ENCODE measurements at places on chromosomes 16 and 17.

- DNase-seq = no peak
Observed at GRCh38 chr16:74305978-74306784, 9.6 kb downstream of the PSMD7 start.

DNA sequence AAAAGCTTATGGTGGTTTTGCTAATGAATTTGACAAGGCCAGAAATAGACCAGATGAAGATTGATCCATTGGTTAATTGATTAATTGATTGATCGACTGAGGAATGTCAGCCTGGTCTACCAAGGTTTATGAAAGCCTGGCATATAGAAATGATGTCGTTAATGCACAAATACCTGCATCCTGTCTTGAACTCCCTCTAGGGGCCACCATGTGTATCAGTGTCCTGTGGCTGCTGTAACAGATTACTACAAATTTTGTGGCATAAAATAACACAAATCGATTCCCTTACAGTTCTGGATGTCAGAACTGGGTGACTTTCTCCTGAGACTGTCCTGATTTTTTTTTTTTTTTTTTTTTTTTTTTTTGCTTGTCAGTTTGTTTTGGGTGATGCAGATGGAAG, 553.2 kb downstream of the MAF start:
- DNase-seq = no peak

DNA sequence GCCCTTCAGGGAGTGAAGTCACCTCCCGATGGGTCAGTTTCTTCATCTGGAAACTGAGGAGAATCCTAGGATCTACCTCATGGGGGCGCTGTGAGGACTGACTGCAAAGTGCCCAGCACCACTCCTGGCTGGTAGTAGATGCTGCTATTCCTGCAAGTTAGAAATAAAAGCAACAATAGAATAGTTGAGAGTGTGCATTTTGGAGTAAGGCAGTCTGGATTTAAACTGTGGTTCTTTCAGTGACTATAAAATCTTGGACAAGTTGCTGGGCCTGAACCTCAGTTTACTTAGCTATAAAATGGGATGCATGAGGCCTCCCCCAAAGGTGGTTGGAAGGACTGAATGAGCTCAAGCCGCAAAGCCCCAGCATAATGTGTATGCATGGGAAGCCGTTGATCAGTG, 70.6 kb downstream of the CYB5B start:
- DNase-seq = no peak

- DNase-seq = no peak
Observed at GRCh38 chr16:61726701-61727100, 309.5 kb downstream of the CDH8 start.

DNA sequence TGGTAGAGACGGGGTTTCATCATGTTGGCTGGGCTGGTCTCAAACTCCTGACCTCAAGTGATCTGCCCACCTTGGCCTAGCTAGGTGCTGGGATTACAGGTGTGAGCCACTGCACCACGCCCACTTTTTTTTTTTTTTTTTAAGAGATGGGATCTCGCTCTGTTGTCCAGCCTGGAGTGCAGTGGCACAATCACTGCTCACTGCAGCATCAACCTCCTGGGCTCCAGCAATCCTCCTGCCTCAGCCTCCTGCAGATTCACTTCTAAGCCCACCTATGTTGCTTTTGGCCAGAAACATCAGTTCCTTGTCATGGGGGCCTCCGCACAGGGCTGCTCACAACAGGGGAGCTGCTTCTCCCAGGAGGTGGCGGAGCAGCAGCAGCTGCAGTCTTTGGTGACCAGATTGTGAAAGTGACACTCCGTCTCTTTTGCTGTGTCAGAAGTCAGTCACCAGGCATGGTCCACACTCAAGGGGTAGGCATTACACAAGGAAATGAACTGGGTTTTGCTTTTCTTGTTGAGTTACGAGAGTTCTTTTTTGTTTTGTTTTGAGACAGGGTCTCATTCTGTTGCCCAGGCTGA, 4.5 kb upstream of the NME4 start:
- no peak for DNase-seq

GRCh38 chr17:78040440-78041385, 82.2 kb downstream of the TNRC6C start:
- DNase-seq = no peak

- no peak for DNase-seq
Observed at GRCh38 chr17:67990909-67991308, 5.4 kb downstream of the C17orf58 start.

DNA sequence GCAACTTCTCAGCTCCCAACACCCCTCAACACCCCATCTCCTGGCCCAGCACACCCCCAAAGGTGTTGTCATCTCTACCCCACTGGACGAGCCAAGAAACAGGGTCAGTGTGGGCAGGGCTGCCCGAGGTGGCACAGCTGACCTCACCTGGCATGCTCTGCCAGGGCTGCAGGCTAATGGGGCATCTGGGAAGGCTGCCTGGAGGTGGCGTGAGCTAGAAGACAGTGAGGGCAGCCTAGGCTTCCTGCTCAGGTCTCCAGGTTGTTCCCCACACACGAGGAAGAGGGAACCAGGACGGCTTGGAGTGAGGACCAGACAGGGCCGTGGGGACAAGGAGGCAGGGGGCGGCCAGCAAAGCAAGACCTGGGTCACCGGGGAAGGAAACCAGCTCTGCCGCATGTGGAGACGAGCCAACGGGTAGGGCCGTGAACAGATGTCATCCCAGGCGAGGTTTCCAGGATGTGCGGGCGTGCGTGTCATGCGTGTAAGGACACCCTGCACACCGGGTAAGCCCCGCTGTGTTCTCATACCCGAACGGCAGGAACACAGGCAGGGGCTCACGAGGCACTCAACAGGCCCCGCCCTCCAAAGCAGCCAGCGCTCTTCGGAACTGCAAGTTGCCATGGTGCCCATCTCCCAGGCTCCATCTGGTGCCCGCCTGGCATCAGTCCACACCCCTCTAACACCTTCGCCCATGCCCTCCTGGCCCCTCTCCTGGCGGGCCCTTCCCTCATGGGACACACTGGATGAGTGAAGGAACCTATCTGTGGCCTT, 29.6 kb upstream of the PVALEF start:
- DNase-seq = no peak

- no peak for DNase-seq
Observed at GRCh38 chr17:50818921-50819657, 16.3 kb upstream of the WFIKKN2 start.

DNA sequence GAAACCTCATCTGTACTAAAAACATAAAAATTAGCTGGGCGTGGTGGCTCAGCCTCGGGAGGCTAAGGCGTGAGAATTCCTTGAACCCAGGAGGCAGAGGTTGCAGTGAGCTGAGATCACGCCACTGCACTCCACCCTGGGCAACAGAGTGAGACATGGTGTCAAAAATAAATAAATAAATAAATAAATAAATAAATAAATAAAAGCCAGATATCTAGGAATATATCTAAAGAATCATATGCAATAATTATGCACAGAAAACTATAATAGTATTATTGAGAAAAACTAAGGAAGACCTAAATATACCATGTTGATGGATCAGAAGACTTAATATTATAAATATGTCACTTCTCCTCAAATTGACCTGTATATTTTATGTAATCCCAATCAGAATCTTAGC, 37.0 kb downstream of the TMC7 start:
- no peak for DNase-seq

- no peak for DNase-seq
Observed at GRCh38 chr17:79811011-79811867, 14.4 kb upstream of the CBX8 start.

- no peak for DNase-seq
Observed at GRCh38 chr16:10558746-10559641, 21.4 kb downstream of the EMP2 start.

DNA sequence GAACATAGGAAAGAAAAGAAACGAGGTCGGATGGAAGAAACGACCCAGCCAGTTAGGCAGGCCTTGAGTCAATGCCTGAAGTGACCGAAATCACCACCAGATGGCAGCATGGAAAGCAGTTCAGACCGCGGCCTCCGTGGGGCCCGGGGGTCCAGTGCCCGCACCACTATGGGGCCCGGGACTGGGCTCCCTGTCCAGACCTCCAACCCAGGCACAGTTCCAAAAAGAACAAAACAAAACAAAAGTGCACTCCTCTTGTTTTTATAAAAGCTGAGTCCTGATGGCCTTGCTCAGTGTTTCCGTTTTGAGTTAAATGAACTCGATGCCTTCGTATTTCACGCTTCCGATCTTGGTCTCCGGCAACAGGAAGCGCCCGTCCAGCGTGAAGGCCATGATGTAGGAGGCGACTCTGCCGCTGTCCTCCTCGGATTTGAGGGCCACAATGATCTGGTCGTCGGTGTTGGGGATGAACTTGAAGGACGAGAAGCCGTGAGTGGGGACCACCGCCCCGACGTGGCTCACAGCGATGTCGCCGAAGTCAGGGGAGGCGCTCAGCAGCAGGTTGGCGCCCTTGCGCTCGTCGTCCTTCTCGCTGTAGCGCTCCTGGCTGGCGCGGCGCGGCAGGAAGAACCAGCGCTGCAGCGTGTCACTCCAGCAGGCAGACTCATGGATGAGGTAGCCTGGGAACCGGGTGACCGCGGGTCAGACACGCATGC, 13.7 kb upstream of the LGALS3BP start:
- peak; percentile 23 for DNase-seq

DNA sequence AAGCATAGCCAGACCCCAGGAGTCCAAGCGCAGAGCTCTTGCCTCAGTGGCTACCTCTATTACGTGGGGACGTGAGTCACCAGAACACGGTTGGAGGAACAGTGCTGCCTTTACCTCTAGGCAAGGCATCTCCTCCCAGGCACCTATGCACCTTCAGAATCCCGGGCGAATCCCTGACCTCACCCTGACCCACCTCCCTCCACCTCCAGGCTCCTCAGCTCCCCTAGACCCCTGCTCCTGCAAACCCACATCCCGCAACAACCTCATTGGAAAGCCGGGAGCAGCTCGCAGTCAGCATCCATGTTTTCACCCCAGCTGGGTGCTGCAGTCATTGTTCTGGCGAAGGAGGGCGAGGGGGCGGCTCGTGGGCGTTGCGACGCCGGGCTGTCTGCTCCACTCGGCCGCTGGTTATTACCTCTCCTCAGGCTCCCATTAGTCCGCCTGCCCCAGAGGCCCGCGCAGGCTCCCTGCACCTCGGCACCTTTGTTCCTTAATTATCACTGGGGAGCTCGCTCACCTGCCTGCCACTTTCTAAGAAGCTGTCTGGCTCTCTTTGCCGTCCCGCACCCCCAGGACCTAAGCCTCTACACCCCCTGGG, 24.6 kb upstream of the DLX4 start:
- no peak for DNase-seq

GRCh38 chr17:31487648-31488263, 96.3 kb downstream of the RAB11FIP4 start:
- DNase-seq = peak; percentile 91

- no peak for DNase-seq
Observed at GRCh38 chr16:69089091-69089910, 16.2 kb upstream of the HAS3 start.

GRCh38 chr17:21245639-21246084, 7.5 kb downstream of the NATD1 start:
- no peak for DNase-seq

DNA sequence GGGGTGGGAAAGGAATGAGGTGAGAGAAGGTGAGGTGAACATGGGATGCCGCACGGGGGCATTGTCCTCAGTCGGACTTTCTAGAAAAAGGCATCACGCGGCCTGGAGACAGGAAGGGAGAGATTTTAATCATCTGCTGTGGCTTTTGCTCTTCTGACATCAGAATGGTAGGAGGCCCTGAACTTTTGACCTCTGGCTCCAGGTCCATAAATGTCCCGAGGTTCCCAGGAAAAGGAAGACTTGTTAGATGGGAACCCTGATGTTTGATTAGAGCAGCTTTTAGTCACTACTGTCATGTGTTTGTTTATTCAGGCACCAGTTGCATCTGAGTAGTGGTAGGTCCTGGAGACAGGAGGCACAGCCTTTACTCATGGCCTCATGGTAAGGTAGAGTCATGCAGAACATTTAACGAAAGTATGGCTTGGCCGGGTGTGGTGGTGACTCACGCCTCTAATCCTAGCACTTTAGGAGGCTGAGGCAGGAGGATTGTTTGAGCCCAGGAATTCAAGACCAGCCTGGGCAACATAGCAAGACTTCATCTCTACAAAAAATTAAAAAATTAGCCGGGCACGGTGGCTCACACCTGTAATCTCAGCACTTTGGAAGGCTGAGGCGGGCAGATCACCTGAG, 203.1 kb downstream of the MSI2 start:
- DNase-seq = no peak

- DNase-seq = no peak
Observed at GRCh38 chr17:74922694-74923537, at the start of gene USH1G. Gene USH1G, minus strand, starts transcription at chr17:74923255. Its CDS starts 182 bp downstream, at chr17:74923073.

DNA sequence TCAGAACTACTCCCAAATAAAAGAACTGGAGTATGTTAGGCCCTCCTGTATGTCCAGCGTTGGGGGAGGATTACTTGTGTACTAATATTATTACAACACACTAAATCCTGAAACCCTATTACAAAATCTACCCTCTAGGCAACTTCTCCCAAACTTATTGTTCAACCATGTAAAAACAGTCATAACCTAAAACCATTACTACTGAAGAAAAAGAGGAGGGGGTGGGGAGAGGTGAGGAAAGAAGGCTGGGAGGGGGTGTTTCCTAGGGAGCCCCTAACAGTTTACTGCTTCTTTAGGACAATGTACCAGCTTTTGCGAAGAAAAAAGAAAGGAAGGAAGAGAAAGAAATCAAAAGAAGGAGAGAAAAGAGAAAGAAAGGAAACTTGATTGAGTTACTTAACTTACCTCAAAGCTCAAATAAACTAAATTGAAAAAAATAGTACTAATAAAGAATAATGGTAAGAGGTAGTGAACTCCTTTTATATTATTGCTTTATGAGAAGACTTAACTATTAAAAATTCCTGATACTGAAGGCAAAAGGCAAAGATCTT, 2.3 kb downstream of the SALL1 start:
- DNase-seq = no peak

- no peak for DNase-seq
Observed at GRCh38 chr17:49949634-49950033, 19.4 kb upstream of the DLX4 start.

All from stimulated activated CD8-positive, alpha-beta memory T cell treated with anti-CD3 and anti-CD28 coated beads, Interleukin-7, amount 100 ng/mL, for 1 hour (primary cell).